B cell (primary cell): ENCODE measurements at places on chromosomes 16 and 17. TPM values are rescaled to one million over a fixed set of nuclear protein-coding genes. Genes with fewer than 3 reads are reported as not detected.

GRCh38 chr16:31179219-31179746 is 656 bp upstream of the FUS start:
- peaks cover 22% of the 10 kb centered on the region for H3K36me3 ChIP-seq
- peak; percentile 64 for DNase-seq
- peak overlapping the region; percentile 93 for H3K27ac ChIP-seq
- H3K4me1 ChIP-seq, result peaks cover 56% of the 10 kb centered on the region

DNA sequence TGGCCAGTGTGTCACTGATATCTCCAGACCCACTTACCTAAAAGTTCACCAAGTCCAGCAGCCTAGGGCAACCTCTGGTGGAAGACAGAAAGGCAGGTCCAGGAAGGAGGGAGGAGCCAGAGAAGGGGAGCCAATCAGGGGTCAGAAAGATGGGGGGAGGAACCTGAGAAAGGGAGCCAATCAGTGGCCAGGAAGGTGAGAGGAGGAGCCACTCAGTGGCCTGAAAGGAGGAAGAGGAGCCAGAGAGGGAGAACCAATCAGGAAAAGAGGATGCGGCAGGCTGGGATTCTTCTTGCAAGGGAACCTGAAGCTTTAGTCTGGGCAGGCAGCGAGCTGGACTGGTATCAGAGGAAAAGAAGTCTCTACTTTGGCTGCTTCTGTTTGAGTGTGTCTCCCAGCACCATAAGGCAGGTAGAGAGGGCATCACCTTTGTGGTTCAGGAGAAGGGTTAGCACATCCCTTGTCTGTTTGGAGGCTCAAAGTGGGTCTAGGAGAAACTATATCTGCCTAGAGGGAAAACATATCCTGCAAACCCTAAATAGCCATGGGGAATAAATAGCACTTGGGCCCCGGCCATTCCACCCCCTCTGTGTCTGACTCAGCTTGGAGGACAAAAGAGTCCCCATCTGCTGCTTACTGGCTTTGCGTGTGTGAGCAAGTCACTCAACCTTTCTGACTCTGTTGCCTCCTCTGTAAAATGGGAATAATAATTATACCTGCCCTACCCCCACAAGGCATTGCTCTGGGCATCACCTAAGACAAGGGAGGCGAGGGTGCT is 43.4 kb upstream of the CRHR1 start:
- H3K36me3 ChIP-seq, result no peaks in the 10 kb centered on the region
- H3K27me3 ChIP-seq, result no peaks in the 10 kb centered on the region
- no peaks in the 10 kb centered on the region for H3K4me1 ChIP-seq
- no peak for DNase-seq

- H3K27ac ChIP-seq, result no peak overlapping the region
- H3K27me3 ChIP-seq, result no peaks in the 10 kb centered on the region
- H3K4me1 ChIP-seq, result no peaks in the 10 kb centered on the region
- peaks cover 38% of the 10 kb centered on the region for H3K36me3 ChIP-seq
Measured at GRCh38 chr17:76036497-76037261, 9.6 kb upstream of the EVPL start.

GRCh38 chr17:81884968-81885367 is 6.4 kb downstream of the ALYREF start:
- no peak overlapping the region for H3K4me3 ChIP-seq
- peaks cover 54% of the 10 kb centered on the region for H3K36me3 ChIP-seq
- no peak overlapping the region for H3K27ac ChIP-seq
- peaks cover 2% of the 10 kb centered on the region for H3K4me1 ChIP-seq
- DNase-seq, result no peak

The FNDC8 gene
- total RNA-seq, result not detected in 2 replicates

The IRX5 gene
- total RNA-seq, result not detected in 2 replicates

The MT1G gene
- not detected in 2 replicates for total RNA-seq

DNA sequence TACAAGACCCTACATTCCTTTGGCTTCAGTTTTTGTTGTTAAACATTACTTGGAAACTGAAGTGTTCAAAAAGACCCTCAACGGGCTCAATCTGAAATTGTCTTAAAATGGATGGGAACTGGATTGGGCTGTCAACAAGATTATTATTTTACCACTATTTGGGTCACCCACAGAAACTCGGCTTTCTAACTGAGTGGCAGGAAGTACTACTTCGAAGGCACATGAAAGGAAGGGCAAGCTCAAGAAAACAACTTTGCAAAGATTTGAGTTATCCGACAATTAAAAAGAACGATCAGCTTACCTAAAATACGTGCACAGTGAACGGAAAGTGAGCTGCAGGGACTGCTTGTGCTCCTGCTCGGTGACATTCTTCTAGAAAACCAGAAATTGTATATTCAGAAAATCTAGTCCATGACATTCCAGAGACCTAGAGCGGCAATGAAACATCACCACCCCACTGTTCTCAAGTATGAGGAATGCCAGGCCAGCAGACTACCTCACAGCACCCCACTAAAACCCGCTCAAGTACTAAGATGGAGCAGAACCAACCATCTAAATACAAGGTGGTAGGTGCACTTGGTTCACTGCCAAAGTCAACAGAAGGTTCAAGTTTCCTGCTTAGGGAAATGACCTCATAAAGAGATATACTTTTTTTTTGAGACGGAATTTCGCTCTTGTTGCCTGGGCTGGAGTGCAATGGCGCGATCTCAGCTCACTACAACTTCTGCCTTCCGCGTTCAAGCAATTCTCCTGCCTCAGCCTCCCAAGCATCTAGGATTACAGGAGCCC is 60.5 kb downstream of the ZZEF1 start:
- H3K27ac ChIP-seq, result no peak overlapping the region
- no peak for DNase-seq
- H3K4me3 ChIP-seq, result no peak overlapping the region
- H3K4me1 ChIP-seq, result no peaks in the 10 kb centered on the region

DNA sequence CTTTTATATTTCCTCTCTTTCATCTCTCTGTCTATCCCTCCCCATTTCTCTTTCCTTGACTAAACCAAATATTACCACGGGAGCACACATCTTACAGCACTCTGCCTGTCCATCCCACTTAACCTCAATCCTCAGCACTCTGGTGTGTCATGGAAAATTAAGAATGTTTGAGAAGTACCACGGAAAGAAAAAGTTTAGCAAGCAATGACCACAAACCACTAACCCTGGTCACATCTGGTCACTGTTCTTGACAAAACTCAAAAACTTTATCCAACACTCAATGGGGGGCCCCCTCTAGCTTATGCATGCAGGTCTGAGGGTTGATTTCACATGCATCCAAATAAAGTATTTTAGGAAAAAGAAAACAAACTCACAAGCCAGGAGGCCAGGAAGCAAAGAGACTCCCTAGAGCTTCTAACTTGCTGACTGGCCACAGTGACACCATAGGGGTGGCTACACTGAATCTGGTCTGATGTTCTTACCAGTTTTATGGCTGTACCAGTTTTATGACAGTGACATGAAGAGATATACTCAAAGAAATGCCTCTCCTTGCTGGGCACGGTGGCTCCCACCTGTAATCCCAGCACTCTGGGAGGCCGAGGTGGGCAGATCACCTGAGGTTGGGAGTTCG is 229.2 kb downstream of the STX8 start:
- H3K4me1 ChIP-seq, result no peaks in the 10 kb centered on the region
- no peaks in the 10 kb centered on the region for H3K36me3 ChIP-seq
- no peak overlapping the region for H3K4me3 ChIP-seq

The ST6GALNAC1 gene
- total RNA-seq, result not detected in 2 replicates

- H3K4me3 ChIP-seq, result no peak overlapping the region
- no peaks in the 10 kb centered on the region for H3K27me3 ChIP-seq
- no peaks in the 10 kb centered on the region for H3K4me1 ChIP-seq
- peak; percentile 45 for DNase-seq
Measured at GRCh38 chr17:59746849-59747445, 39.5 kb downstream of the VMP1 start.

GRCh38 chr17:8900626-8901585 is 33.4 kb upstream of the PIK3R6 start:
- peak; percentile 60 for DNase-seq
- no peaks in the 10 kb centered on the region for H3K27me3 ChIP-seq
- peaks cover 54% of the 10 kb centered on the region for H3K4me1 ChIP-seq
- H3K27ac ChIP-seq, result peak overlapping the region; percentile 81
- peaks cover 38% of the 10 kb centered on the region for H3K36me3 ChIP-seq

DNA sequence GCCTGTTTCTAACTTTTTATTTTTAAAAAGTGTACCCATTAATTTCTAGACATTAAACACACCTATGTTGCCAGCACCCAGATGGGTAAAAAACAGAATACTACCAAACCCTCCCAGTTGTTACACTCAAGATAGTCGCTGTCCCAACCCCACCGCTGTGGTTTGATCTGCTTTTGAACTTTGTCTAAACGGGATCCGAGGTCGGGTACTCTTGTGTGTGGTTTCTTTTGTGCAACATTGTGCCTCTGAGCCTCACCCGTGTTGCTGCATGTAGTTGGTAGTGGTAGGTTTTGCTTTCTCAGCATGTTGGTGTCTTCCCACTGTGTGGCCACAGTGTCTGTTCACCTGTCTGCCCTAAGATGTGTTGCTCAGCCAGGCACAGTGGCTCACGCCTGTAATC is 4.3 kb downstream of the KLHL36 start:
- H3K27me3 ChIP-seq, result no peaks in the 10 kb centered on the region
- H3K4me3 ChIP-seq, result no peak overlapping the region
- peaks cover 46% of the 10 kb centered on the region for H3K36me3 ChIP-seq

The CRYBA1 gene
- total RNA-seq, result not detected in 2 replicates

DNA sequence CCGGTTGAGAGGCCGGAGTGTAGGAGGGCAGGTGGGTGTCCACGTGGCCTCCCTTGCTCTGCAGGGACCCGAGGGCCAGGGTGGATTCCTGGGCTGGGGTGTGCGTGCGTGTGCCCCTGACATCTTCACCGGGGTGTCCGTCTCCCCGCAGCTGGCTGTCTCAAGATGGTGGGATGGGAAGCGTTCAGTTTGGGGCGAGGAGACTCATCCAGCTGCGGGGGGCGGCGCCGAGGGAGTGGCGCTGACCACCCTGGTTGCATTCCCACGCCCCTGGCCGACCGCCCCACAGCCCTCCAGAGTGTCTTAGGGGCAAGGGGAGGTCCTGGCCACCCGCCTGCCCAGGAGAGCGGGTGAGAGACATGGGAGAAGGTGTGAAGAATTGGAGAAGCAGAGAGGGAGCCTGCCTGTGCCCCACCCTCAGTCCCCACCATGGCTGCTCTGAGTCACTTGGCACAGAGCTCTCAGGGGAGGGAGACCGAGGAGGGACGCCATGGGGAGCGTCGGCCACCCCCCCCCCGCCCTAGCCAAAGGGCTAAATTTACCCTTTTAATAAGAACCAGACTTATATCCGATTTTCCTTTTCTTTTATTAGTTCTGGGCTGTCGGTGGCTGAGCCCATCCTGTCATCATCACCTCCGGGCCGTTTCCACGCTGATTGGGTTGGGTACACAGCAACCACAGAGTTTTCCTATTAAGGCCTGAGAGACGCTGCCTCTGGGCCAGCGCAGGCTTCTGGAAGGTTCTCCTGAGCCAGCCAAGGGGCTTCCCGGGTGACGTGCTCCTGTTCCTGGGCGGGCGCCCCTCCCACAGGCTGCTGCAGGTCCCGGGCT is 22.0 kb downstream of the BAHCC1 start:
- peaks cover 14% of the 10 kb centered on the region for H3K4me1 ChIP-seq
- H3K36me3 ChIP-seq, result no peaks in the 10 kb centered on the region

- peak overlapping the region; percentile 52 for H3K4me3 ChIP-seq
- H3K4me1 ChIP-seq, result no peaks in the 10 kb centered on the region
- DNase-seq, result no peak
Measured at GRCh38 chr16:89191901-89192185, 8.5 kb downstream of the SLC22A31 start.

DNA sequence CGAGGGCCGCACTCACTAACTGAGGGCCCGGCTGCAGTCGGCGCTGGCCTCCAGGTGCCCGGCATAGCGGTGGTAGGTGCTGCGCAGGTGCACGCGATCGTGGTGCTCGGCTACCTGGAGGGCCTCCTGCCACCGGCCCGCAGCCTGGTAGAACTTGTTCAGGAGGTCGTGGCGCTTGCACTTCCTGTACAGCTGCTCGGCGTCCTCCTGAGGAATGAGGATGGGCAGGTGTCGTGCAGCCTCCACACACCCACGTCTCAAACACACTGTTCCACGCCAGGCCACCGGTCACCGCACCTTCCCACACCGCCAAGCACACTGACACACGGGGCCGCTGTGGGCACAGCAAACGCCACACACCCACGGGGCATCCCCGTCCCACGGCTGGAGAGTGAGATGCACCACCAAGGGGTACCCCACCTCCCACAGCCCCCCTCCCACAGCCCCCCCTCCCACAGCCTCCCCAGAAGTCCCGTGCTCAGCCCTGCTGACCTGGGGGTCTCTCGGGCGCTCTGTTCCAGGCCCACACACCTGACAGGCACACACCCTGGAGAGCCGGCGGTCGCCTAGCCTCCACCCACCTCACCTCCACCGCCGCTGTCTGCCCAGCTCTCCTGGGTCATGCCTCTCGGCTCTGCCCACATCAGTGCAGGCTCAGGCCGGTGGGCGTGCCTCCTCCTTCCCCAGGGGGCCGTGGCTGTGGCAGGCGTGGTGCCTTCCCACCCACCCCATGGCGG is 7.4 kb upstream of the TMEM204 start:
- H3K4me3 ChIP-seq, result no peak overlapping the region
- no peaks in the 10 kb centered on the region for H3K36me3 ChIP-seq
- H3K4me1 ChIP-seq, result no peaks in the 10 kb centered on the region
- H3K27me3 ChIP-seq, result no peaks in the 10 kb centered on the region
- DNase-seq, result no peak
- no peak overlapping the region for H3K27ac ChIP-seq

DNA sequence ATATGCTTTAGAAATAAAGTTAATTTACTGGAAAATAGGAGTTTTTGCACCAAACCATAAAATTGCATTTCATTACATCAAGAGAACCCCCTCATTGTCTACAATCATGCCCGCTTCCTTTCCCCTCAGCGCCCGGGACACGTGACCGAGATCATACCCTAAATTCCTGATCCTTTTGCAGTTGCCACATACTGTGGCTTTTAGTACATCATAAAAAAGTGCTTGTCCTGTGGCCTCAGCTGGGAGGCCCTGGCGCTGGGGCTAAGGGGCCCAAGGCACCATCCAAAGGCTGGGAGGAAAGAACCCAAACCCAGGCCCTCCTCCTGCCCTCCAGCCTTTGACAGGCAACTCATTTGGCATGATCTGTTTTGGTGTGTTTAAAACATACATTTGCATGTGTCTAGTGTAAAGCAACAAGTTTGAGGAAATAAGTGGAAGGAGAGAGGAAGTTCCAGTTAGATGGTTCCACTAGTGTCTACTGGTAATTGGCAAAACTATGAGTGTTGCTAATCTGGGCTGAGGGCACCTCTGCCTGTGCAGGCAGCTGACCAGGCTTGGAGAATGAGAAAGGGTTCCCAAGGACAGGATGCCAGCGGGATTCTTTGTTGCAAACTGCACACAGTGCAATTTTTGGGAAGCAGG is 6.0 kb downstream of the CDK5R1 start:
- H3K4me1 ChIP-seq, result peaks cover 77% of the 10 kb centered on the region
- no peaks in the 10 kb centered on the region for H3K27me3 ChIP-seq
- no peaks in the 10 kb centered on the region for H3K36me3 ChIP-seq
- DNase-seq, result peak; percentile 38

The TAT gene
- not detected in 2 replicates for total RNA-seq

GRCh38 chr17:1177016-1177700 is 2.6 kb downstream of the ABR start:
- H3K36me3 ChIP-seq, result no peaks in the 10 kb centered on the region
- peaks cover 43% of the 10 kb centered on the region for H3K4me1 ChIP-seq
- peaks cover 19% of the 10 kb centered on the region for H3K27me3 ChIP-seq

GRCh38 chr17:43888548-43888947 is 18.8 kb downstream of the MPP2 start:
- H3K27me3 ChIP-seq, result peaks cover 9% of the 10 kb centered on the region
- H3K4me3 ChIP-seq, result no peak overlapping the region
- no peaks in the 10 kb centered on the region for H3K36me3 ChIP-seq
- no peak for DNase-seq
- H3K27ac ChIP-seq, result no peak overlapping the region

- no peak overlapping the region for H3K4me3 ChIP-seq
- DNase-seq, result no peak
- H3K27ac ChIP-seq, result no peak overlapping the region
- no peaks in the 10 kb centered on the region for H3K36me3 ChIP-seq
- H3K27me3 ChIP-seq, result no peaks in the 10 kb centered on the region
- H3K4me1 ChIP-seq, result peaks cover under 1% of the 10 kb centered on the region
Measured at GRCh38 chr16:29767062-29767461, 11.0 kb upstream of the ZG16 start.
